PC-3 (cell line): ENCODE measurements at places on chromosomes 7 and 10. TPM values are rescaled to one million over a fixed set of nuclear protein-coding genes. Genes with fewer than 3 reads are reported as not detected.

DNA sequence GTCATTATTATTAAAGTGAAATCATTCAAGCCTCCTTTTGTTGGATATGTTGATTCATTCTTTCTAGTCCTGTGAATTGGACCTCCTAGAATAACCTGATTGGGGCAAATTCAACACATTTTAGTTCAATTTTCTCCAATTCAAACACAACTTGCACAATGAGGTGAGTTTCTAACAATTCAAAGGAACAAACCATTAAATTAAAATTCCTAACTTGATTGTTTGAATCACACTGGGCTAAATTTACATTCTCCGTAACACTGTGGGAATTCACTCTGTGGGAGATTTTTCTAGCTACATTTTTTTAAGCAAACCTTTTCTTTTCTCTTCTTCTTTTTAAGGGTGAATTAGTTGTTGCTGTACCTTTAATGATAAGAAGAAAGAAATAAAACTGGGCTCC lies 68.3 kb upstream of the CABCOCO1 start:
- no peak overlapping the region for H3K27ac ChIP-seq
- H3K27me3 ChIP-seq, result peaks cover 4% of the 10 kb centered on the region; the same call in 1 of the 2 replicates
- no peaks in the 10 kb centered on the region for H3K36me3 ChIP-seq
- no peak overlapping the region for H3K4me3 ChIP-seq
- peaks cover 15% of the 10 kb centered on the region for H3K4me1 ChIP-seq

GRCh38 chr7:100426516-100426915 lies 2.0 kb downstream of the ZCWPW1 start:
- H3K27me3 ChIP-seq, result no peaks in the 10 kb centered on the region
- no peak for DNase-seq
- no peak overlapping the region for H3K27ac ChIP-seq
- peaks cover 3% of the 10 kb centered on the region; the same call in 1 of the 2 replicates for H3K36me3 ChIP-seq

DNA sequence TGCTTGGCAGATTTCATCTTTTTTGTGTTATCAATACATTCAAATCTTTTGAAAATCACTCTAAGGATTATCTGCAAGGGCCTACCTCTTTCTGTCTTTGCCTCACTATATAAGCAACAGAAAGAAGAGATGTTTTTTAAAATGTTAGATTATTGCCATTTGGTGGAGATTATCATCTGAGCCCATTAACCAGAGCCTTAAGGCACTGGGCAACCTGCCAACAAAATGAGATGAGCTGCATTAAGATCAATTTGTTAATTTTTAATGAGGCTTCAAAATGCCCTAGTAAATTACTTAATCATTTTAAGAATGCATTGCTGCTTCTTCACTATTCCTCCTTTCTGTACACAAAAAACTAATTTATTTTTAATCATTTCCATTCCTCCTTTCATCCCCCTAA lies 314.1 kb downstream of the SNX13 start:
- no peaks in the 10 kb centered on the region for H3K36me3 ChIP-seq
- peaks cover 31% of the 10 kb centered on the region for H3K4me1 ChIP-seq
- H3K27ac ChIP-seq, result peak overlapping the region; percentile 73
- no peak overlapping the region for H3K4me3 ChIP-seq

DNA sequence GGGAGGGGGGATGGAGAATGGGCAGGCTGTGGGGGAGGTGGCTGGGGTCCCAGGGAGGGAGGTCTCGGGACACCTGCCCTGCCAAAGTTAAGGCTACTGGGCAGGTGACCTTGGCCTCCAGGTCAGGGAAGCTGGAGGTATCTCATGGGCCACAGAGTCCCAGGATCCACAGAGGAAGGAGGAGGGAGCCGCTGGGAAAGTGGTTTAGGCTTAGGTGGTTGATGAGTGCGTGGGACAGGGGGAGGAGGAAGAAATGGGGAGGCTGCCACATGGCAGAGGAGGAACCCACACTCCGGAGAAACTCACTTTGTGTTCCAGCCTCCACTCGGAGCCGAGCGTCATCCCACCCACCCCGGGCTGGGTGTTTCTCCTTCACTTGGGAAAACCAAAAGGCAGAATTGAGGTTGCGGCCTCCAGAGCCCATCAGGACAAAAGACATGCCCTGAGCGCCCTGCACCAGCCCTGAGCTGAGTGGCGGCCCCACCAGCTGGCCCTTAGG lies 46.1 kb downstream of the ASB13 start:
- no peak for DNase-seq
- H3K4me1 ChIP-seq, result peaks cover 18% of the 10 kb centered on the region
- no peak overlapping the region for H3K4me3 ChIP-seq
- H3K27me3 ChIP-seq, result no peaks in the 10 kb centered on the region
- H3K27ac ChIP-seq, result no peak overlapping the region

DNA sequence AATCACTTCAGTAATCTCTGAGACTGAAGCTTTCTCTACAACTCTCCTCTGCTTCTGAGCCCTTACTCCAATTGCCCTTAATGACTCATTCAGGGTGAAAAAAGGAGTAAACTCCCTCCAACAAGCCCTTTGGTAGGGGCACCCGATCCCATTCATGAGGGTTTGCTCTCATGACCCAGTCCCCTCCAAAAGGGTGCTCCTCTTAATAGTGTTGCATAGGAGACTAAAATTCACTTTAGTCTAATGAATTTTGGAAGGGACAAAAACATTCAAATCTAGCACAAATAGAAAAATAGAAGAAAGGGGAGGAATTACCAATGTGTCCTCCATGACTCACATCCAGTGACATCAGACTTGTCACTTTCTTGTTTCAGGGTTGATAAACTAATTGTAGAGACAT lies 66.2 kb upstream of the CCNY start:
- no peak overlapping the region for H3K4me3 ChIP-seq
- no peaks in the 10 kb centered on the region for H3K27me3 ChIP-seq
- DNase-seq, result peak; percentile 55
- peaks cover 8% of the 10 kb centered on the region for H3K4me1 ChIP-seq

GRCh38 chr10:44325157-44325556 lies 59.7 kb downstream of the CXCL12 start:
- peak; percentile 74 for DNase-seq
- no peak overlapping the region for H3K4me3 ChIP-seq
- H3K27me3 ChIP-seq, result no peaks in the 10 kb centered on the region
- H3K4me1 ChIP-seq, result peaks cover 11% of the 10 kb centered on the region; the same call in 1 of the 2 replicates
- no peaks in the 10 kb centered on the region for H3K36me3 ChIP-seq

DNA sequence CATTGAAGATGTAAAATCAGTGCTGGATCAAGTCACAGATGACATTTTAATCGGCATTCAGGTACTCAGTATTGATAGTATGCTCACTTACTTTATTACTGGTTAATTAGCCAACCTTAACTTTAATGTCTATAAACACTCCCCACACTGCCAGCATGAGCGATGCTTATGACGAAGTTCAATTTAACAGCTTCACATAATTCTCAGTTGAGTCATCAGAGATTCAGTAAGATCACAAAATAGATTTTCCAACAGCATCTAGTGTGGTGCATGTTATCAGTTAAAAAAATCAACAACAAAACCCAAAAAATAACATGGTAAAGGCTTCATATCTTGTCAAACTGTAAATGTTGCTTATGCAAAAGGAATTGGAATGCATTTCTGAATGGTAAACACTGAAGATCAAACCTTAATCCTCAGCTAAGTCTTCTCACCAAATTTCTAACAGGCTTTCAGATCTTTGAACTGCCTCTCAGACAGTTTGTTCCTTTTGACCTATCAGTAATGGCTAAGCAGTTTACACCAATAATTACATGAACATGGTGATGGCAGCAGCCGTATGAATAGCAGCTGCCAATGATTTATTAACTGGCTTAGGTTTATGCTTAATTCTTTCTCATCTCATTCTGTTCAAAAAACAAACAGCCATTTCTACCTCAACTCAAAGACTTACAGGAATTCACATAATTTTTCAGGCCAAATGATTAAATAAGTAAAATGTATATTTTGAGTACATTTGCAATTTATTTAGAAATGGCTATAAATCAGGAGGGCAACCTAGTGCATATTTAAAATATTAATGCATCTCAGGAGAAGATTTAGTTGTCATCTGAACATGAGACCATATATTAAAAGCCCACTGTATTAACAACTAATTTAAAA lies 98.5 kb downstream of the CABCOCO1 start:
- DNase-seq, result peak; percentile 99
- H3K36me3 ChIP-seq, result no peaks in the 10 kb centered on the region
- H3K27ac ChIP-seq, result peak overlapping the region; percentile 77
- H3K27me3 ChIP-seq, result no peaks in the 10 kb centered on the region
- H3K4me3 ChIP-seq, result peak overlapping the region; percentile 4; the same call in 1 of the 2 replicates

DNA sequence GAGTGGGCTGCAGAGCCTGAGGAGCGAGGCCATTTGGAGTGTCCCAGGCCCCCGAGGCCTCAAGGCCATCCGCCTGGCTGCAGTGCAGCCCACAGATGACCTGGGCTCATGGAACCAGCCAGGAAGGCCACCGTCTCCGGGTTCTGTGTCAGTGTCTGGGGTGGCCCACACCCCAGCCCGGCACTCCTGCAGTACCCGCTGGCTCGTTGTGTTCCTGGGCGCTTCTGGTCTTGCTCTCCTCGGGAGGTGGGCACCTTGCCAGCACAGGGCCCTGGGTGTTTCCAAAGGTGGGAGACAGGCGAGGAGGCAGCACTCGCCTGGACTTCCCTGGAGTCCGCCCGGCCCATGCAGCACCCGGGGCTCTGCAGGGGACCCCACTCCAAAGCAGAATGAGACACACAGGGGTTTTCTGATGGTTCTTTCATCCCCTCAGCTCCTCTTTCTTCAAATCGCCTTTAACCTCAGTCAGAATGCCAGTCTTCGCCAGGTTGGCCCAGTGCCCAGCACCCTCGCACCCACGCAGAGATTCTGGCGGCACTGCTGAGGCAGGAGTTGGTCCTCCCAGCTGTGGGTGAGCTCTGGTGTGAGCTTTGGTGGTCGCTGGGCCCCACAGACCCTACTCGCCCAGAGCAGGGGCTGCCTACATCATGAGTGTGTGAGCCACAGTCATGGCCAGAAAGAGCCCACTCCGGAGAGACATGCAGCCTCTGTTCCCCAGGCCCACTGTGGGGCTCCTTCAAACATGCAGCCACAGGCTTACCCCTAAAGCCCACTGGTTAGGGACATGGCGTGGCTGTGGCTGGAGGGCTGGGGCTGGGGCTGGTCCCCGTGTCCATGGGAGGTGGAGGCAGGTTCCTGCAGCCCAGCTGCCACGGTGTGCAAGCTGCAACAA lies 155.7 kb downstream of the EBF3 start:
- no peaks in the 10 kb centered on the region for H3K36me3 ChIP-seq
- DNase-seq, result no peak
- no peak overlapping the region for H3K4me3 ChIP-seq

- H3K27ac ChIP-seq, result no peak within 1 kb of the TSS
- peaks cover 19% of the 10 kb centered on the region for H3K27me3 ChIP-seq
- H3K4me1 ChIP-seq, result no peaks in the 10 kb centered on the region
- H3K36me3 ChIP-seq, result no peaks in the 10 kb centered on the region
- DNase-seq, result no peak
- H3K4me3 ChIP-seq, result no peak within 1 kb of the TSS
Observed at GRCh38 chr7:151409667-151410404, at the start of gene WDR86. Gene WDR86 (minus strand): TSS chr7:151410038. CDS start chr7:151409589, 449 bp downstream.

- H3K4me3 ChIP-seq, result peak overlapping the region; percentile 18; the same call in 1 of the 2 replicates
- peak; percentile 65 for DNase-seq
Observed at GRCh38 chr10:110076559-110077318, 69.0 kb downstream of the ADD3 start.

DNA sequence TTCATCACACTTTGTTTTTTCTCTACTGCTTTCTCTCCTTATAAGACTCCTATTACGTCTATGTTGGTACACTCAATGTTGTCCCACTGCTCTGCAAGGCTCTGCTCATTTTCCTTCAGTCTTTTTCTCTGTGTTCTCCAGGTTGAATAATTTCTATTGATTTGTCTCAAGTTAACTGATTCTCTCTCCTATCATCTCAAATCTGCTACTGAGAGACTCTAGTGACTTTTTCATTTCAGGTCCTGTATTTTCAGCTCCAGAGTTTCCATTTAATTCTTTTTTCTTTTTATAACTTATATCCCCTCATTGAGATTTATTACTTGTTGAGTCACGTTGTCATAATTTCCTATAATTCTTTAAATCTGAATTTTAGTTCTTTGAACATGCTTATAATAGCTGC lies 100.9 kb downstream of the RNLS start:
- no peaks in the 10 kb centered on the region for H3K4me1 ChIP-seq
- H3K27me3 ChIP-seq, result no peaks in the 10 kb centered on the region
- no peak overlapping the region for H3K4me3 ChIP-seq

Gene OPALIN
- total RNA-seq, result not detected in 2 replicates

Gene PAX2
- total RNA-seq, result not detected in 2 replicates

Gene SFMBT2
- total RNA-seq, result 1.9 and 2.1 TPM in 2 replicates

Gene KLHL7
- 31.1 and 34.9 TPM in 2 replicates for total RNA-seq

Gene OPN1SW
- not detected in 2 replicates for total RNA-seq

Gene EFCAB10
- 0.18 TPM in 1 of 2 replicates, not detected in the other for total RNA-seq

Gene SP4
- total RNA-seq, result 2.5 and 3.1 TPM in 2 replicates

Gene CTBP2
- 78.9 and 97.2 TPM in 2 replicates for total RNA-seq
